ENCODE measurements at places on chromosomes 1 and 21. TPM values are rescaled to one million over a fixed set of nuclear protein-coding genes. Genes with fewer than 3 reads are reported as not detected.

DNA sequence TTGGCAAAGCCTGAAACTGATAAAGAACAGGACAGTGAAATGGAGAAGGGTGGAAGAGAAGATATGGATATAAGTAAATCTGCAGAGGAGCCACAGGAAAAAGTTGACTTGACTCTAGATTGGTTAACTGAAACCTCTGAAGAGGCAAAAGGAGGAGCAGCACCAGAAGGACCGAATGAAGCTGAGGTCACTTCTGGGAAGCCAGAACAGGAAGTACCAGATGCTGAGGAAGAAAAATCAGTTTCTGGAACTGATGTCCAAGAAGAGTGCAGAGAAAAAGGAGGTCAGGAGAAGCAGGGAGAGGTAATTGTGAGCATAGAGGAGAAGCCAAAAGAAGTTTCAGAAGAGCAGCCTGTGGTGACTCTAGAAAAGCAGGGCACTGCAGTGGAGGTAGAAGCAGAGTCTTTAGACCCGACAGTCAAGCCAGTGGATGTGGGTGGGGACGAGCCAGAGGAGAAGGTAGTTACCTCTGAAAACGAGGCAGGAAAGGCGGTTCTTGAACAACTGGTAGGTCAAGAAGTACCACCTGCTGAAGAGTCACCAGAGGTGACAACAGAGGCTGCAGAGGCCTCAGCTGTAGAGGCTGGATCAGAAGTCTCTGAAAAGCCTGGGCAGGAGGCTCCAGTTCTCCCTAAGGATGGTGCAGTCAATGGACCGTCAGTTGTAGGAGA, 16.3 kb downstream of the CCDC17 start:
- no peak for DNase-seq

- DNase-seq: no peak
These were observed 22.4 kb downstream of the CHI3L2 start for GRCh38 chr1:111249960-111250359.

DNA sequence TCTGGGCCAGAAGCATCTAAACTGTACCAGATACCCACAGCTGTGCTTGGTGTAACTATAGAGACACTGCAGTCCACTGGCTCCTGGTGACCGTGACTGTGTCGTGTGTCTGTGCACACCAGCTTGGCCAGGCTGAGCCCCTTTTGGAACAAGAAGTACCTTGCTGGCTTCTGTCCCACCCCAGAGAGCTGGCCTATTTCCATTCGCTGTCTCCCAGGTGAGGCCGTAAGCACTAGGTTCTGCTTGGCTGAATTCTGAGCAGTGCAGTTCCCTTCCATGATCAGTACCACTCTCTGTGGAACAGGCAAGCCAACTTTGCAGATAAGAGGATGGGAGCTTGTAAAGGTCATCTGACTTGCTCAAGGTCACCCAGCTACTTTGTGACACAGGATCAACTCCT, 119.9 kb upstream of the DNAH14 start:
- no peak for DNase-seq

LIX1L gene
- 23.0 TPM for total RNA-seq

GRCh38 chr21:31869750-31870149, 3.1 kb upstream of the HUNK start:
- no peak for DNase-seq

DNA sequence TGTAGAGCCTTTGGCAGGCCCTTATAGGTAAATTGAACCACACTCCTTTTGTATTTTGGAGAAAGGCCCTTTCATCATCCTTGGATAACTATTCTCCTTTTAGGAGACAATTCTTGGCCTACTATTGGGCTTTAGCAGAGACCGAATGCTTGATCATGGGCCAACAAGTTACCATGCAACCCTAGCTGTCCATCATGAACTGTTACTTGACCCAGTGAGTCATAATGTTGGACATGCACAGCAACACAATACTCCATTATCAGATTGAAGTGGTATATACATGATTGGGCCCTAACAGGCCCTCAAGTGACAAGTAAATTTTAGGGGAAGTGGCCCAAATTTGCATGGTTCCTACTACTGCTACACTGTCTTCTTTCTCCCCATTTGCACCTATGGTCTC, 84.4 kb downstream of the CATSPERE start:
- no peak for DNase-seq

GRCh38 chr21:22225299-22225698, 1227.1 kb downstream of the NCAM2 start:
- no peak for DNase-seq

GRCh38 chr1:237124856-237125462, 83.0 kb downstream of the RYR2 start:
- DNase-seq: peak; percentile 70

GRCh38 chr1:154520333-154520732, 18.1 kb upstream of the SHE start:
- DNase-seq: no peak

- no peak for DNase-seq
These were observed 36.3 kb upstream of the MAGOH start for GRCh38 chr1:53274541-53275185.

DNA sequence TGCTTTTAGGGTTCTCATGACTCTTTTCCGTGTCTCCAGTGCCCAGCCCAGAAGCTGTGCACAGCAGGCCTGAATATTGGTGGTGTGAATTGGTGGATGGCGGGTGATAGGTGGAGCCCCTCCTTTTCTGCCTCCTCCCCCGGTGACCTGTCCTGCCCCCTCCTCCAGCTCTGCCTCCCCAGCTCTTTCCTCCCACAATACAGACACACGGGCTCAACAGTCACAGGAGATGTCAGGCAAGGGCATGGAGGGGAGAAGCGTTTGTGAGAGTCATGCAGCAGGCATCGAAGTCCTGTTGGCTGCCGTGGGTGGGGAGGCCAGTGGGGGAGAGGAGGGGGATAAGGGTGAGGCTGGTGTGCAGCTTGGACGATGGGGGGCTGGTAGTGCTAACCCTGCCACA, 17.3 kb upstream of the TTC4 start:
- no peak for DNase-seq

- DNase-seq: no peak
These were observed 75.4 kb downstream of the SH3BGR start for GRCh38 chr21:39527067-39527595.

GRCh38 chr1:40391688-40392145, 18.2 kb downstream of the SMAP2 start:
- no peak for DNase-seq

GSTM1 gene
- not detected for total RNA-seq

- no peak for DNase-seq
These were observed 689.6 kb downstream of the USP25 start for GRCh38 chr21:16419188-16419921.

MEX3A gene
- 65.2 TPM for total RNA-seq

GRCh38 chr1:210908791-210909190, 225.2 kb downstream of the KCNH1 start:
- no peak for DNase-seq

GRCh38 chr1:47849591-47850261, 147.5 kb downstream of the TRABD2B start:
- DNase-seq: no peak

DNA sequence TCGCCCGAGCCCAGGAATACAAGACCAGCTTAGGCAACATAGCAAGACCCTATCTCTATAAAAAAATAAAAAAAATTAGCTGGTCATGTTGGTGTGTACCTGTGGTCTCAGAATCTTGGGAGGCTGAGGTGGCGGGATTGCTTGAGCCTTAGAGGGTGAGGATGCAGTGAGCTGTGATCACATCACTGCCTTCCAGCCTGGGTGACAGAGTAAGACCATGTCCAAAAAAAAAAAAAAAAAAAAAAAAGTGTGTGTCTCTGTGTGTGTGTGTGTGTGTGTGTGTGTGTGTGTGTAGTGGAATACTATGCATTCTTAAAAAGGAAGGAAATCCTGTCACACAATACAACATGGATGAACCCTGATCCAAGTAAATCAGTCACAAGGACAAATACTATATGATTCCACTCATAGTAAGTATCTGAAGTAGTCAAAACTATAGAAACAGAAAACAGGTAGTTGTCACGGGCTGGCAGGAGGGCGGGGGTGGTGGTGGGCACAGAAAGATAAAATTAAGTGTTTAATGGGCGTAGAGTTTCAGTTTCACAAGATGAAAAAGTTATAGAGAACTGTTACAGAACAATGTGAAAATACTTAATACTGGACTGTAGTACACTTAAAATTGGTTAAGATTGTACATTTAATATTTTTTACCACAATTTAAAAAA, 47.8 kb downstream of the SELENOF start:
- DNase-seq: no peak

SELP gene
- total RNA-seq: not detected

GRCh38 chr1:54851406-54851805, 35.6 kb downstream of the DHCR24 start:
- DNase-seq: no peak

GRCh38 chr1:180301135-180301742, 71.2 kb downstream of the LHX4 start:
- no peak for DNase-seq

DNA sequence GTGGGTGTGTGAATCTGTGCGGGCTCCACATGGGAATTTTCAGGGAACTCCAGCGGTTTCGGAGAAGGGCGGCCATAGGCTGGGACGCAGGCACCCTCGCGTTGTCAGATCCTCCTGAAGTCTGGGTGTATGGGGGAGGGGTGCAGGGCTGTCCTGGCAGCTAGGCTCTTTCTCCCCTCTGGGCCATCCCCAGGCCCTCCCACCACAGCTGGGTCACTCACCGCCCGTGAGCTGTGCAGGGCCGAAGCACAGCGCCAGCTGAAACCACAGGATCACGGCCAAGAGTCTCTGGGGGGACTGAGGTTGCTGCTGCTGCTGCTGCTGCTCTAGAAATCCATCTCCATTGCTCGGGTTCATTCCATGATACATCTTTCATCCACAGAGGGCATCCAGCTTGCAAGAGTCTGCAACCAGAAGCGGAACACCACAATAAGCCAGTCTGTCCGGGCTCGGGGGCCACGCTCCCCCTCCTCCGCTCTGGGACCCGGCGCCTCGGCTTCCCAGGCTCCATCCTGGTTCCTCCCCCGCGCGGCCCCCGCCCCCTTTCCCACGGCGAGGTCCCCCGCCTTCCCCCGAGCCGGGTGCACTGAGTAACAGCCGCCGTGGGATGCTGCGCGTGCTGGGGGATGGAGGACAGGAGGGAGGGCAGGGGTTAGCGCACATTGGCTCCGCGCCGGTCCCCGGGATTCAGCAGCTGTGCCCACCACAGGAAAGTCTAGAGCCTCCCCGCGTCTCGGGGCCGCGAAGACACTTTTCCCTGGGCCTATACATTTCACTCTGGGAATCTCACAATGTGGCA, 720 bp downstream of the SUSD4 start:
- DNase-seq: peak; percentile 73

NECTIN4 gene
- total RNA-seq: not detected

DNA sequence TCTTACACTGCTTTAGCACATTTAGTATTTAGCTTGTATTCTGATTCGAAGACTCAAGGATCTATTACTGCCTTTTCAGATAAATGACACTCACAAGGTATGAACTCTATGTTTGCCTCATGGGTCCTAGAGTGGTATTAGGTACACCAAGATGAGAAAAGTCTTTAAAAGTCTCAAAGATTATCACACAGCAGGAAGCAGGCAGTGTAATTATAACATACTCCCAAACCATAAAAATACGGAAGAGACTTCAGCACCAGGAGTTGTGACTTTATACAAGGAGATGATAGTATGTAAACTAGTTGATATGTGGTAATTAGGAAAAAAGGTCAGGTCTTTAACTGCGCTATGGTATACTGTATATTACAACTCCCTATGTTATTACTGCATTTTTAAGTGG, 11.2 kb upstream of the RCSD1 start:
- DNase-seq: no peak

KLF17 gene
- total RNA-seq: not detected

DNA sequence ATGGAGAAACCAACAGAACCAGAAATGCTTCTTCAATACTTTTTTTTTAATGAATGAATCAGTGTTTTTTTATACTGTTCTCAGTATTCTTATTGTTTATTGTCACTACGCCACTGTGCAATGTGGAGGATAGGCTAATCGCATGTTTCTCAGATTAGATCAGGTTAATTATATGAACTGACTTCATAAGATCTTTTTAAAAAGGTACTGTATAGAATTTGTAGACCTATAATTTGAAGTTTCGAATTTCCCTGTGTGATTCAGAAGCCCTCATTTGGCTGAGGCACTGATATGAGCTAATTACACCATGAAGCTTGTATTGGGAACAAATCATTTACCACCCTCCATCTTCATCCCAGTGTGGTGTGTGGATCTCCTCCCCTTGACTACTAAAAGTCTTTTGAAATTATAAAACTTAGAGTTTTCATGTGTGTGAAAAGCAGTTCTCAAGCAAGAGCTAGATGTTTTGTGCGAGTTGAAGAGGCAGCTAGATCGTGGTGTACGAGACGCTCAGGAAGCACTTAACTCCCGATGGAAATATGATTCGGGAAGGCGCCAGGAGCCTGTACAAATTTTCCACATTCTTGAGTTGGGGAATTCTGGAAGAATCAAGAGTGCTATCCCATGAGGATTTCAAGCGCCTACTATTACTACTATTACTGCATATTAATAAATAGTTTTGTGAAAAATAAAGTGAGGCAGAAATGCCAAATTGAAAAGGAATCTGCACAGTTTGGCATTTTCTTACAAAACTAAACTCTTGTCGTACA, 52.1 kb upstream of the KCNE2 start:
- no peak for DNase-seq

- DNase-seq: no peak
These were observed 5.9 kb downstream of the IGSF3 start for GRCh38 chr1:116661633-116662032.

HMGB4 gene
- not detected for total RNA-seq

GALE gene
- total RNA-seq: 72.0 TPM

- no peak for DNase-seq
These were observed 198.1 kb upstream of the KIAA0040 start for GRCh38 chr1:175390522-175391254.
